Stimulated activated CD4-positive, alpha-beta T cell treated with anti-CD3 and anti-CD28 coated beads, Interleukin-1b, Interleukin-23, amount 100 ng/mL, for 24 hours (primary cell): ENCODE measurements at places on chromosomes 7 and 10.

- DNase-seq, result no peak
Measured at GRCh38 chr10:17340144-17340829, 112.2 kb downstream of the VIM start.

GRCh38 chr10:50634479-50634878, 10.7 kb upstream of the SGMS1 start:
- DNase-seq, result no peak

GRCh38 chr10:78255796-78256638, 222.4 kb downstream of the RPS24 start:
- no peak for DNase-seq

DNA sequence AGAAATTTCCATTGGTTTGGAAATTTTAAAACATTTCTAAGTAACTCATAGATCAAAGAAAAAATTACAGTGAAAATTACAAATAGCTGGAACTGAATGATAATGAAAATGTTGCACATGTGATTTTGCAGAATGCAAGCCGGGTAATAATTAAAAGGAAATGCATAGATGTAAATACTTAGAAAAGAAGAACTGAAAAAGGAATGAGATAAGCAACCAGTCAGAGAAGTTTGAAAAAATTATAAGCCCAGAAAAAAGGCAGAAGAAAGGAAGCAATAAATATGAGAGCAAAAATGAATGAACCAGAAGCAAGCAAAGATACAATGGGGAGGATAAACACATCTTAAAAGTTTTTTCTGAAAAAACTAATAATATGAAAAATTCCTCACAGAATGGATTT, 3.2 kb upstream of the TMEM273 start:
- no peak for DNase-seq

DNA sequence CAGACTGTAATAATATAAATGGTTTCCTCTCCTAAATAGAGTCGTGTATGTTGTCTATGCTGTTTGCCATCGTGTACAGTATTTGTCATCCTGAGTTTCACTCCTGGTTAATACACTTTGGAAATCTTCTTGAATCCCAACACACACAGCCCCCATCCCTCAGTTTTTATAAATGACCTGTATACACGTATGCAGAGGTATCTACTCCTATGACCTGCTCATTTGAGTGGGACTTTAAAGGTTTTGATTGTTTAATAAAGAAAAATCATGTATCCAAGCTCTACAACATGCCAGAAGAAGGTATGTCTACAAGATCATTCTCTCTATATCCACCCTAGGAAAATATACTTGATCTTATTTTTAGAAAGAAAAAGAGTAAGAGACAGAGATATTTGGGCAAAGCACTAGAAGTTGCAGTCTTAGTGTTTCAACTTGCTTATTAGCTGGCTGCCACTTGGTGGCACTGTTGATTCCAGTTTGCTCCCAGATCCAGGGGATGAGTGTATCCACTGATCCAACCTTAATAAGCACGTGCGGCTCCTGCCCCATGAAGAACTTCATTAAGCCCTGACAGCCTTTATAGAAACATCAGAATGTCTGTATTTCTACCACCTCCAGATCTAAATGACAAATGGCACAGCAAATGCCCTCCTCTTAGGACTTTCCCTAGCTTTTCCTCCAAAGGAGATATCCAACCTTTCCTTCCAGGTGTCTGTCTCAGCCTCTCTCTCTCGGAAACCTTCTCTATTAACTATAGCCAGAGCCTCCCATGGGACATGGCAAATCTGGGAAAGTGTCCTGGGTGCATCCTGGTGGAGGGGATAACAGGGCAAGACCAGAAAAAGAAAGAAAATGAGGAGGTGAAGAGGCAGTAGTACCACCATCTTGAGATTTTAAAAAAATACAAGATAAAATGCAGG, 181.6 kb upstream of the NEBL start:
- DNase-seq, result no peak

GRCh38 chr10:87585565-87586514, 73.8 kb upstream of the PAPSS2 start:
- DNase-seq, result no peak

GRCh38 chr7:129789000-129789399, 163.8 kb downstream of the UBE2H start:
- no peak for DNase-seq

DNA sequence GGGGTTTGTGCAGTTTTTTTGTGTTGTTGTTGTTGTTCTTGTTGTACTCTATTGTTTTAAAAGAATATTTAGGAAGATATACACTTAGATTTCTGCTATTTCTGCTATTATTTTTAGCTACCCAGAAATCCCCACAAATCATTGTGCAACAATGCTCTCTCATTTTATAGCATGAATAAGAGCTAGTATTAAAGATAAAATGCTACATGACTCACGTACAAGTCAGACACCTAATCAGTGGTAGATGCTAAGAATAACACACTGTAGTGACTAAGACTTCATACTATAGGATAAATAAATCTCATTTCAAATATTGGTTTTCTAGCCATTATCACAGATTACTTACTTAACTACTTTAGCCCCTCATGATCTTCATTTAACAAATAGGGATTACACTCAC, 920.5 kb downstream of the KCNMA1 start:
- no peak for DNase-seq

DNA sequence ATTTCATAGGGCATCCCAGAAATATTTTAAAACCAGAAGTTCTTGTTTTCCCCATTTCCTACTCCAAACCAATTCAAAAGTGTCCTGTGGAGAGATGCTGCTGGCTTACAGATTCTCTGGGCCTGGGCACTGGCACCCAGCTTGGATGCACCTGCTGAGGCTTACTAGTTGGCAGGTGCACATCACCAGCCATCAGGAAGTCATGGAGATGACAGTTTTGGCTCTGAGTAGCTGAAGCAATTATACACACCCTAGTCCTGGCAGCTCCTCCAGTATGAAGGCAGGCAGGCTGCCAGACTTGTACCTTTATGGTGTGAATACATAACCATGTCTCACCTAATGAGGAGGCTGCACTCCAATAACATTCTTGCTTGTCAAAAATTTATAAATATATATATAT, 276.6 kb upstream of the GHITM start:
- no peak for DNase-seq

DNA sequence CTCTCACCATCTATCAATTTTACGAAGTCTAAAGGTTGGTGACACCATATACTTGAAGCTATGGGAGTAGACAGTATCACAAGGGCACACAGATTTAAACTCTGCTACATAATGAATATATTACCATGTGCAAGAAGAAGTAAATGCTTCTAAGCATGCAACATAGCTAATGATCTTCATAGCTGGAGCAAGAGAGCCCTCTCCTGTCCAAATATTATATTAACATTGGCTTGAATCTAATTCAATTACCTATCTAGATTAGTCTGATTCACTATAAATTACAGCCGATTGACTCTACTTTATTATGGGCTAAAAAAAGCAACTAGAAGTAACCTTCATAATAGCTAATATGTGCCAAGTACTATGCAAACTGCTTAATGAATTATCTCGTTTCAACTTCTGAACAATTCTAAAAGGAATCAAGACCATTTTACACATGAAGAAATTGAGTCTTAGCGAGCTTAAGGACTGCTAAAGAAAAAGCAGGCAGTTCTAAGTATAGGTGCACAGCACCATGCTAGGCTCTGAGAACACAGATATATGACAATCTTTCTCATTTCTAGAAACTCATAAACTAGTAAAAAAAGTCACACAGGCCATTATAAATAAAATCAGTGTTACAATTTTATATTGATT, 21.9 kb downstream of the FRA10AC1 start:
- no peak for DNase-seq

- DNase-seq, result no peak
Measured at GRCh38 chr7:144019457-144019856, 19.3 kb downstream of the OR6B1 start.

- no peak for DNase-seq
Measured at GRCh38 chr7:117090791-117091190, 137.5 kb downstream of the ST7 start.

GRCh38 chr7:67990716-67991115, 994.1 kb downstream of the TYW1 start:
- no peak for DNase-seq

DNA sequence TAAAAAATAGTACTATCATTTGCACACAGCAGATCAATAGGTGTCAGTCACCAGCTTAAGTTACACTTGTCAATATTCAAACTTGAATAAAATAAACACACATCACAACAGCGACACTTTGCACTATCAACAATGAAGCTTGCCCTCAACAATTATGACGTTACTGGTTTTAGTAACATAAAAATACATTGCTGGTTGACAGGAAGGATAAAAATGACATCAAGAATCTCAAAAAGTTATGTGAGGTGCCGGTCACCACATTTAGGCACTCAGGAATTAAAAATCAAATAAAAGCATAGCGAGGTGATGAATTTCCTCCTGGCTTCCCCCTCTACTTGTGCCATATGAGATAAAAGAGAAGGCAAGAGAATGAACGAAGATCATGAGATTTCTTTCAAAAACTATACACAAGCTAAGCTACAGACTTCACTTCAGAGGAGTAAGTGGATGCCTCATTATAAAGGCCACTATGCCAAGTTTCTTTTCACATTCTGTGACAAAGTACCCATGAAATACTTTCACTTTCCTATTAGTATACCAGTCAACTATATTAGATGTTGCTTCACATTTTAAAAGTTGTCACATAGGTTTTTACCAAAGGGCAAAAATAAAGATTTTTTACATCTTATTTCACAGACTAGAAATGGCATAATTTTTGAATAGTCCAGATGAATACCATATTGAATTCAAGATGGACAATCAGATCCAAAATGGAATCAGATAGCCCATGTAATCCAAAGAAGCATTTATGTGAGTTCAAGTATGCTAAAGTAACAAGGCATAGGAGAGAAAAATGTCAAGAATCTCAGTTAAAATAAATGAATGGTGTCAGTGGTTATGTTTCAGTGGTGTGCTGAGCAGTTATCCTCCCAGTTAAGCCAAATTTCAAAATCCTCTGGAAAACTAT, 3.6 kb downstream of the CCDC71L start:
- no peak for DNase-seq

DNA sequence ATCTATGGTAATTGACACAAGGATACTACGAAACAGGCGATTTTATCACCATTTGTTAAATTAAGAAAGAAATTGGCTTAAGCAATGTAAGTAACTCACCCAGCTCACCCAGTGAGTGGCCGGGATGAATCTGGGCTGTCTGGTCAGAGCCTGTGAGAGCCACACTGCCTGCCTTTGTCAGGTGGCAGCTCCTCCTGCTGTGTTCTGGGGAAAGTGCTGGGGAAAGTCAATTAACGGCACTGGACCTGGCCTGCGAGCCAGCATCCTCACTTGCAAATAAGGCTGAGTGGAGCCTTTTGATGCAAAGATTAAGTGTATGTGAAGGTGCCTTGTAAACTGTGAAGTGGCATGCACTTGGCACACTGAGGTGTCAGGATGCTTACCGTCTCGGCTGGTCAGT, 13.4 kb upstream of the CXCL12 start:
- DNase-seq, result no peak

DNA sequence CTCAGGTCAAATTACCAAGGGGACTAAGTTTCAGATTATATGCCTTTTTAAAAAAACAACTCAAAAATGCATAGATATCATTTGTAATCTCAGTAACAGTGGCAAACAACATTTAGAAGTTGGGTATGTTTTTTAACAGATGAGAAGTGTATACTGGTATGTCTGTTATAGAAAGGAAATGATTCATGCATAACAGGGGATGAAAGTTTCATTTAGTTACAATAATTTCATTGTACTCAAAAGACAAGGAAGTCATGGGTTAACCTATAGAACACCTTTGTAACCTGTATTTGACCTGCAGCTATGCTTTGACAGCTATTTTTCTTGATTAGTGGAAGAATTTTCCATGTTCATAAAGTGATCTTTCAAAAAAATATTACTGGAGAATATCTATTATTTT, 35.4 kb upstream of the FAM133B start:
- no peak for DNase-seq

- no peak for DNase-seq
Measured at GRCh38 chr7:452791-453455, 66.7 kb downstream of the PDGFA start.

GRCh38 chr7:42456267-42456666, 219.3 kb upstream of the GLI3 start:
- no peak for DNase-seq

DNA sequence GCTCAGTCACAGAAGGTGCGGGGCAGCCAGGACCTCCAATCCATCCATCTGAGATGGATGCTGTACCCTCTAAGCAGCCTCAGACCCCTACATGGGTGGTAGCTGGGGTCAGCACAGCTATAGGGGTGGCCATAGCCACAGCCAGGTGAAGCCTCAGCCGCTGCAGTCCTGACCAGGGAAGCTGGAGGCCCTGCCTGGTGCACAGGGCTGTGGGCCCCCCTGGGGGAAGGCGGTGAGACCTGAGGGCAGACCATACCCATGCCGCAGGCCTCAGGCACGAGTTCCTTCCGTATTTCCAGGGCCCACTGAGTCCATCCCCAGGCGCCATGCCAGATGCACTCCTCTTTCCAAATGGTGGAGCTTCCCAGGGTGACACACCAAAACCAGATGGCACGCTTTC, 96.6 kb upstream of the KDM7A start:
- no peak for DNase-seq
